ENCODE measurements at places on chromosomes 16 and 17.

GRCh38 chr16:2480948-2481347 lies 6.0 kb downstream of the TBC1D24 start:
- DNase-seq, result no peak

- DNase-seq, result no peak
Observed at GRCh38 chr16:35252356-35252936, 1793.0 kb downstream of the TP53TG3F start.

- DNase-seq, result no peak
Observed at GRCh38 chr17:18059283-18059682, 20.1 kb downstream of the GID4 start.

- DNase-seq, result no peak
Observed at GRCh38 chr16:4676831-4677230, 16.5 kb upstream of the NUDT16L1 start.

DNA sequence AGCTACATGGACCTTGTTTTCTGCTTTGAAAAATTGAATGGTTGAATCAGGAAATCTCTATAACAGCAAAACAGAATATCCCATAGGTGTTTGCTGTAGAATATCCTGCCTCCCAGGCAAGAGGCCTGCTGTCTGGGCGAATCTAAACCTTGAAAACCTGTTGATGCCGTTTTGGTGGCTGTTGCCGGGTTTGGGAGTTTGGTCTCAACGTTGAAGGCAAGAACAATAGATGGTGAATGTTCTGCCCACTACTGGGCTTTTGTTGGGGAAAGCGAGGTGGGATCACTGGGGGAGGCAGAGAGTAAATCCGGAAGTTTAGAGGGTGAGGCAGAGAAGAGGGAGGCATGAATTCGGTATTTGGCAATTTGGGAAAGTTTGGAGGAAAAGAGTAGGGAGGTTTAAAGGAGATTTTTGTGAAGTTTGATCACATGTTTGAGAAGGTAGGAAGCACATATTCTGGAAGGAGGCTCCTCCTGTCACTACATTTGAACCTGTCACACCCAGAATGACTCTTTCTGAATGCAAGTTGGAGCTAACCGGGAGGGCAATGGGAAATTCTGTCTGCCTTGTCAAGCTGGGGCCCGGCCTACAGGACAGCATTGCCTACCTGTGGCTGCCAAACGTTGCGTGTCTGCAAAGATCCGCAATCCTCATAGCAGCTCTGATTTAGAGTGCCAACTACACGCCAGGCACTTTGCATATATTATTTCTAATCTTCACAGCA lies 46.5 kb downstream of the GPRC5B start:
- DNase-seq, result no peak

GRCh38 chr17:76691379-76692191 lies 19.2 kb downstream of the MXRA7 start:
- DNase-seq, result no peak
